Cortex of kidney (tissue), 1 donor: ENCODE measurements at places on chromosomes 1 and 21.

DNA sequence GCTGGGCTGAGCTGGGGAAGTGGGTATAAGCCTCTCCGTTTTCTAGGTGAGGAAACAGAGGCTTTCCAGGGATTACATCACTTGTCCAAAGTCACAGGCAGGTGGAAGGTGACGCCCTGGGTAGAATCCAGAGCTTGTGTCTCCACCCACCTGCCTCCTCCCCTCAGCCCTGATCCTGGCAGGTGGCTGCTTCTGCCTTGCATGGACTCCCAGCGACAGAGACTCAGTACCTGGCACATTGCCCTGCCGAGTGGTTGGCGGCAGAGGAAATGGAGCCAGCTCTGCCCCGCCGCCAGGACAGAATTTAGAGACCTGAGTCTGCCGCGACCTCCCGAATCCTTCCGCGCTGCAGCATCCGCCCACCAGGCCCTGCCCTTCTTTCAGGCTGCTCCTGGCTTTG lies 2.1 kb downstream of the PLA2G2E start:
- no peak for DNase-seq

GRCh38 chr1:63199706-63200335 lies 122.5 kb upstream of the FOXD3 start:
- DNase-seq, result no peak

DNA sequence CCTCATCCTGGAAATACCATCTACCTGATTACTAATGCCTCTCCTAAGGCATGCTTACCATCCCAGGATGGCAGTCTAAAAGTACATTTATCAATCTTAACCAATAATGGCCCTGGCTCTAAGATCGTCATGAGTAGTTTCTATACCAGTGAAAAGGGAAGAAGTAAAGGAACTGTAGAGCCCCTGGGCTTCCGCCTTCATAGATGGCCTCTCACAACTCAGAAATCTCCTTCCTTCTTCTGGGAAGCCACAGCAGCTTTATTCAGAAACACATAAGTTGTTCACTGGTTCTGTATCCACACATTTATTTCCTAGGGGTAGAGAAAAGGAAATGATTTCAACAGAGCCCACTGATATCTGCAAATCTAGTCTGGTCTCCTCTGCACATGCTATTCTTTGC lies 41.0 kb upstream of the CD5L start:
- no peak for DNase-seq

DNA sequence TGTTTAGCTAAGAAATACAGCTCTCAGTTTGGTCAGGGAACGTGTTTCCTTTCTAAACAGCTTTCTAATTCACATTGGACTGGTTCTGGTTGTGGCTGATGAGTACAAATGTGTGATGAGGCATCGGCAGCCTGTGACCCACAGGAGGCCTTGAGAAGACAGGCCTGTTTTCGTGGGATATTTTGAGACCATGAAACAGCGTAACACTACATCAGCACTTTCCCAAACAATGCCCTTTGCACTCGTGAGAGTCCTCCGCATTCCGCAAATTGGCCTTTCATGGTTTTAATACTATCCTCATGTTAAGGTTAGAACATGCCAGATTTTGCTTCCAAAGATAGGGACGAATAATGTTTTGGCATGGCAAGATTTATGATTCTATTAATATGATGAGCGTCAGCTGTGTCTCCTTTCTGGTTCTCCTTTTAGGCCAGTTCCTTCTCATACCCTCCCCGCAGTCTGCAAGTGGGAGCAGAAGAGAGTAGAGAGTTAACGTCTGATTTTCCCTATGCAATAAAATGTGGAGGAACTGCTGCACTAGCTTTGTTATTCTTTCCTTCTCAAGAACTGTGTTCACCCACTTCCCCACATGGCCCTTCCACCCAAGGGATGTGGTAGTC lies 84.3 kb upstream of the L1TD1 start:
- no peak for DNase-seq

DNA sequence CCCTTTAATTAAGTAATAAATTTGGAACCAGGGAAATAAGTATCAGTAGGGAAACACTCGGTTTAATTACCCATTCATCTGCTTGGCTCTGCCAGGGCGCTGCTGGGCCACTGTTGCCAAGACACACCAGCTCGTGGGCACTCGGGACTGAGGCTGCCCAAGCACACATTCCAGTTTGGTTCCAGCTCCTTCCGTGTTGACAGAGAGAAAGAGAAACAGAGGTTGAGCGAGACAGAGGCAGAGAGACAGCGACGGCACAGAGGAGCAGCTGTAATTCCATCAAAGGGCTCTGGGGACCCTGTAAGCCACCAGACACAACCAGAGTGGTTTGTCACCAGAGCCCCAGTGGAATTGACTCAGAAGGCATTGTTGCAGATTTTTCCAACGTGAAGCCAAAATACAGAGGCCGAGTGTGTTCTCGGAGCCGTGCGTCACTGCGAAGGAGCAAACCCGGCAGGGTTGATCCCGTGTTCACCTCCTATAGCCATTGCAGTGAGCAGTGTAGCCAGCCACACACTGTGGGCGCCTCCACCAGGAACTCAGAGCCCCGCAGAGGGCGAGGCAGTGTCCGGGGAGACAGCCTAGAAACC lies 33.5 kb downstream of the SYF2 start:
- no peak for DNase-seq
